Effector CD8-positive, alpha-beta T cell (primary cell): ENCODE measurements at places on chromosomes 16 and 17.

GRCh38 chr16:80804526-80805383 is at the start of gene CDYL2:
Gene CDYL2, minus strand, starts transcription at chr16:80804598. Its CDS starts 425 bp downstream, at chr16:80804173.
- DNase-seq = no peak

DNA sequence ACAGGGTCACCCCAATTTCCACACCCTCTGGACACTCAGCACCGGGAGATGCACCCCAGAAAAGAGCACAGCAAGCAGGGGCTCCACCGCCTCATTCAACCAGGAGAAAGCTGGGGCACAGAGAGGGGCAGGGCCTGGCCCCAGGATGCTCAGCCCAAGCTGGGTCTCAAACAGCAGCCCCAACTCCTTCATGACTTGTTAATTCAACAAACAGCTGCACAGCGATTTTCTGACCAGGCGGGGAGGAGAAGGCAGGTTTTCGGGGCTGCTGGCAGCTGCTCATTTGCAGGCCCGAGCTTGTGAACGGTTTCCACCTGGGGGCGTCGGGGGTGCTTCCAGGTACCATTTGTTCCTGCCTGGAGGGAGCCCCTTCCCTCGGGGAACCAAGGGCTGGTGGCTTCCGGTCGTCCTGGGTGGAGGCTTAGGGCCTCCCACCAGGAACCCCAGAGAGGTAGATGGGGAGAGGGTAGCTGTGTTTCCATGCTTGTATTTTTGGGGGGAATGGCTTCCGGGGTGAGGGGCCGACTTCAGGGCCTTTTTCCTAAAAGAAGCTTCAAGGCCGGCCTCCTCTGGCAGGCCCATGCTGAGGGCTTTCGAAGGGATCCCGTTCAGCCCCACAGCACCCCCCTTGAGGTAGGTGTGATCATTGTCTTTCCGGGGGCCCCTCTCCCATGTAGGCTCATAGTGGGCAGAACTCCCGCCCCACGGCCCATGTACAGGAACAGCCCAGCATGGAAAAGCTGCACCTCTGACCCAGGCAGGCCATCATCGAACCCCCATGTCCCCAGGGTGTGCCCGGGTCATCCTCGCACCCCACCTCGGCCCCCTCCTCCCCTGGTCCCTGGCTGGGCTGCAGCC is 191.6 kb upstream of the GSE1 start:
- no peak for DNase-seq

- no peak for DNase-seq
Observed at GRCh38 chr17:61728297-61728836, 135.0 kb downstream of the BRIP1 start.

- DNase-seq = no peak
Observed at GRCh38 chr17:8806253-8806925, 7.2 kb upstream of the MFSD6L start.

GRCh38 chr16:86296256-86296655 is 214.1 kb upstream of the FOXF1 start:
- no peak for DNase-seq

DNA sequence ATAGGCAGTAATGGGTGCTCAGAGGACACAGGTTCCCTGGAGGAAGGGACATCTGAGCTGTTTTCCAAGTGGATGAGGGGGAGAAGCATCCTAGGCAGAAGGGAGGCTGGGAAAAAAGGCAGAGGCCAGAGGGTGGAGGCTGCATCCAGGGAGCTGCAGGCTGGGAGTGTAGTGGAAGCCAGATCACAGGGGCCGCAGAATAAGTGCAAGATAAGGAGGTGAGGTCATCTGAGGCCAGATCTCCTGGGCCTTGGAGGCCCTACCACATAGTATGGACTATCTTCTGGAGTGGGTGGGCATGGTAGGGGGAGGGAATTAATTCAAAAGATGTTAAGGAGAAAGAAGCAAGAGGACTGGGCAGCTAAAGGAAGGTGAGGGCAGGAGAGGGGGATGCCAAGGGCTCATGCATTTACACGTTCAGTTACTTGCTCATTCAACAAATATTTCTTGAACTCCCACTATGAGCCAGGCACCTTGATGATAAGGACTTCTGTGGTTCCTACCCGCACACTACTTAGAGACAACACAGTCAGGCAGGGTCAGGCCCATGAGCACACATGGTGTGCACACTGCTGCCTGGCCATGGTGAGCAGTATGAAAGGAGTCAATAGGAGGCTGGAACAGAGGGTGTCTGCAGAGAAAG is 2.4 kb upstream of the RIPOR1 start:
- no peak for DNase-seq

DNA sequence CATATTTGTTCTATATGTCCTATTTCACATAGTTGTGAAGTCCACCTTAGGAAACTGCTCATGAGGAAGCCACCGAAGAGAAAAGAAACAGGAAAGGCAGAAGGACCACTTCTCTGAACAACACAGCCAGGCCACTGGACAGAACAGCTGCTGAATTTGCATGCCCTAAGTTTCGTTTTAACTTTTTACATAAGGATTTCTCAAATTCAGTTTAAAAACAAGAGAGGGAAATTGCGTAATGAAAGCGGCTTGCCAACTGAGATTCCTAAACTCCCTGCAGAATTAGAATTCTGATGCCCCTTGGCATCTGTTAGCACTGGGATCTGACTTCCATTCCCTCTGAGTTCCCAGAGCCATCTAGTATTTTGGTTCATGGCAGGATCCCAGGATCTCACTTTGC is 5.0 kb upstream of the CCL8 start:
- DNase-seq = no peak

- DNase-seq = no peak
Observed at GRCh38 chr16:46801428-46802049, 29.4 kb downstream of the C16orf87 start.

GRCh38 chr16:78906135-78906534 is 694.4 kb downstream of the MAF start:
- DNase-seq = no peak

DNA sequence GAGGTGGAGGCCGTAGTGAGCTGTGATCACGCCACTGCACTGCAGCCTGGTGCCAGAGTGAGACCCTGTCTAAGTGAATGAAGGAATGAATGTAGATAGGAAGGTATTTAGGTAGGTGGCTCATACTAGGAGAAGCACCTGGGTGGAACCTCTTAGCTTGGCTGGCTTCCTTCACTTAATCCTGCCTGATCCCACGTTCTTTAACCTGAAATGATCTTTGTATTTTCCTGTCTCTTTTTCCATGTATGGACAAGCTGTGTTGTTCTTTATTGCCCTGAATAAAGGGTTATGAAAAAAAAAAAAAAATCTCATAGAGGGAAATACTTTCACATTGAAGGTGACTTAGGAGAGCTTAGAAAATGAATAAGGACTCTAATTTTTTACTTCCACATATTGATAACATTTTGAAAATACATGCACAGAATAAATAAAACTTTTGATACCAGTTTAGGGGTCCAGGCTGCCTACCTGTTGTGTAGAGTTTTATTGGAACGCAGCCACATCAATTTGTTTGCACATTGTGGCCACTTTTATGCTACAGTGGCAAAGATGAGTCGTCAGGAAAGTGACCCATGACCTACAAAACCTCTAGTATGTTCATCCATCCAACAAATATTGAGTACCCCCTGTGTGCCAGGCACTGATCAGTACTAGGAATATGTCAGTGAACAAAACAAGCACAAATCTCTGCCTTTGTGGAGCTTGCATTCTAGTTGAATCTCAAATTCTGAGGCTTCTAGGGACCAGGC is 44.6 kb downstream of the VPS35L start:
- no peak for DNase-seq

DNA sequence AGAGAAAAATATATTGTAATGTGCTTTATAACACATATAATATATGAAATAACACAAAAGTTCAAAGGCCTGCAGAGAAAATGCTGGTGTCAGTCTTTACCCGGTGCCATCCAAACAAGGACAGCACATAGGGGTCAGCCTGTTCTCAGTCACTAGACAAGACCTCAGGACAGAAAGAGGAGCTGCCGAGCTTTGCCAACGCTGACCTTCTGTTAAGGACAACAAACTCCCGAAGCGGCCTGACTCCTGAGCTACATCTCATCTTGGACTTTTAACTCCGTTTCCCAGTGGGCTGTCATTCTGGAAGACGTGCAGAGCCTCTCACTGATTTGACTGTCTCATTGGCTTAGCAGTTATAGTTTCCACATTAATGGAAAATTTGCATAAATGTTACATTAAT is 6.9 kb downstream of the ELAC2 start:
- no peak for DNase-seq

DNA sequence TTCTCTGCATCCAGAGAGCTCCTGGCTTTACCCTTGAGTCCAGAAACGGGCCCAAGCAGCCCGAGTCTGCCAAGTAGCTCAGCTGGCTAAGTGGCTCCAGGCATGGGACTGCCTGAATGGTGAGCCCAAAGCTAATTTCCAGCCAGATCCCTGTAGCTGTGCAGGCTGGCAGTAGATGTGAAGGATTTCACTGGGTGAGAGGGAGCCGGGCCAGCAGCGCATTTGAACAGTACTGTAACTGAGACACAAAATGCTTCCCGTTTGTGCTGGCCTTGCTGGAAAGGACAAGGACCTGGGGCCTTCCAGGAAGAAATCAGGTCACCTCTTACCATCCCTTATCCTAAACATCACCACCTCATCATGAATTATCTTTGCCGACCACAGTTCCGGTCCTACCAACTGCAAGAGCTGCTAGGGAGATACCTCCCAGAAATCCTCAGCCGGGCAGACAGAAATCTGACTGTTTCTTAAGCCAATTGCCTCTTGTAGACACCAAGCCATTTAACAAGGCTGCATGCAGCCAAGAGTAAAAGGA is 3.7 kb downstream of the TIMP2 start:
- DNase-seq = no peak

GRCh38 chr17:83006515-83007455 is 72.6 kb upstream of the METRNL start:
- no peak for DNase-seq

GRCh38 chr17:8152112-8152775 is at the start of gene PER1:
Gene PER1, minus strand, starts transcription at chr17:8152404. Its CDS starts 1,698 bp downstream, at chr17:8150706.
- DNase-seq = peak; percentile 66

GRCh38 chr17:83194186-83194561 is 114.8 kb downstream of the METRNL start:
- DNase-seq = no peak

DNA sequence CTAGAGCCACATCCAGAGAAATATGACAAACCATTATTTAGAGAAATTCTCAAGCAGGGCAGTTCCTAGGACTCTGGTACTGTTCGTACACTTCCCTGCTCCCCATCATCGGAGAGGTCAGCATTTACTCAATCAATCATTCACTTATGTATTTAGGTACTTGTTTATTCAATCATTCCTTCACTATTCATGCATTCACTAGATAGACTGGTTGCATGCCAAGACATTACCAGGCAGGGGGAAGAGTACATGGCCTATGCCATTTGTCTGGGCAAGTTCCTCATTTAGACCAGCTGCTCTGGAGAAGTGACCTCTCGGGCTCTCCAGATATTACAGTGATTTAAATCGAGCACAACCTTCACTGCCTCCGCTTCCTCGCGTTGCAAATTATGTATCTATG is 603.4 kb downstream of the KCNJ2 start:
- DNase-seq = no peak

DNA sequence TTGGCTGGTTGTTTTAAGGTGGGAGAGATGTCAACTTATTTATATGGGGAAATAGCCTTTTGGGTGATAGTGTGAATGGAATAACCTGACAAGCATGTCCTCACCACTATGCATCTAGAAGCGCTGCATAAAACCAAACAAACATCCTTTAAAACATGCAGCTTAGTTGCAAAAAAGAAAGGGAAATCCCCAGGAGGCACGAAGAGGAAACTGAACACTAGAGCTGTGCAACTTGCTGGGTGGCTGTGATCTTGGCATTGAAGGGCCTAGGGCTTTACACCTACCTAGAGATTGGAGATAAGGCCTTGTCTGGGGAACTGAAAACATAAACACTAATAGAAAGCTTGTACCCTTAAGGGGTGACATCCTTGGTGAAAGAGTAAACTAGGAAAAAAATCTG is 7.3 kb downstream of the C16orf54 start:
- DNase-seq = peak; percentile 17
